NCI-H446 treated with DMSO at 0.1 percent for 48 hours (cell line): ENCODE measurements at places on chromosomes 12 and 14.

DNA sequence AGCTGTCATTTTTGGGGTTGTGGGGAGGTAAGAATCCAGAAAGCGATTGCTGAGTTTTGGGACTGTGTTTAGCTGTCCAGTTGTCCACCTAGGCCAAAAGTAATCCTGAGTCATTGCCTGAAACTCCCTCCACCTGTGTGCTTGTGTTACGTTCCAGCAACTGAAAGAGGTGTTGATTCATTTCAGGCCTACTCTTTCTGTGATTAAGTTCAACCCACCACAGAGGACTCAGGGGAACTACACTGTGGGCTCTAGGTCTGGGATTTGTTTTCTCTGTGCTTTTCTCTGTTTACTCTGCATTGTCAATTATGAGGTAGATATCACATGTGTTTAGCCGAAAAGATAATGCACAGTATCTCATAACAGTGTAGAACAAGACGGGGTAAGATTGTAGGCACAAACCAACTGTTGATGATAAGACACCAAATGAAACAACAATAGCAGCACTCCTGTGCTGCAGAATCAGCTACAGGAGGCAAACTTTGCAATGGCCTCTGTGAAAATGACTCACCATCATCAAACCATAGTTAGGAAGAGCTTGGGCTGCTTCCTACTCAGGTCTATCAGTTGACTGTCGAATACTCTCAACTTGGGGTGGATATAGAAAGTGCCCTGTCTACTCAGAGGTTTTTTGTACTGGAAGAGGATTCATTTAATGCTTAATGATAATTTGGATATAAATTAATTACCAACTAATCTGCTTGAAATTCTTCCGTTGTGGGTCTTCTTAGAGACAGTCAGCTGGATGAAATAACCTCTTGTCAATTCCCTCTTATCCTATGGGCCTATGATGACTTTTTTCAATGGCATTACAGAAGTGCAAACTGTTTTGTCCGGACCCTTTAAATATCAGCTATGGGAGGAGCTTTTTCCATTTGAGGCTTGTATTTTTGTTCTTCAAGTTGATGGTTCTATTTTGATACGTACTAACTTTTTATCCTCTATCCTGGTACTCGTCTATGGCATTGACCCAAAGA lies 385.9 kb downstream of the BMP4 start:
- DNase-seq, result no peak

GRCh38 chr14:100584056-100585031 lies 2.9 kb downstream of the BEGAIN start:
- no peak for DNase-seq

- DNase-seq, result no peak
Measured at GRCh38 chr14:72261068-72261467, 328.8 kb downstream of the RGS6 start.

GRCh38 chr14:55190906-55191202 lies 531 bp downstream of the DLGAP5 start:
- no peak for DNase-seq

GRCh38 chr12:66168410-66168809 lies 1.4 kb downstream of the TMBIM4 start:
- no peak for DNase-seq

GRCh38 chr12:67069451-67070306 lies 199.5 kb upstream of the CAND1 start:
- no peak for DNase-seq

GRCh38 chr12:1583421-1584078 lies 10.8 kb downstream of the FBXL14 start:
- DNase-seq, result peak; percentile 63

DNA sequence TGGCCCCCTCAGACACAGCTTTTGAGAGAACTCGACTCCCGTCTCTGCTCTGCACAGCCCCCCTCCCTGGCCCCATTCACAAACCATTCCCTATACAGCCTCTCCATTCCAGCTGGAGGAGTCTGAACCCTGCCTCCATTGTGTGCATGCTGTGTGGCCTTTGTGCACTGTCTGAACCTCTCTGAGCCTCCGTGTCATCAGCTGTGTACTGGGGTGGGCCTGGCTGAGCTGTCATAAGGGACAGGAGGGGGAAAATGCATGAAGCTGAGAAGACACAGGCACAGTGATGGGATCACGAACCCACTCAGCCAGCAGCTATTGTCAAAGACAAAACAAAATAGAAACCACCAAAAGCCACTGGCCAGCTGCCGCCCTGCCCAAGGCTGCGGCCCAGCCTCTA lies 130.8 kb downstream of the RFLNA start:
- DNase-seq, result no peak

- DNase-seq, result no peak
Measured at GRCh38 chr12:73124480-73124879, 852.3 kb downstream of the TRHDE start.
